ENCODE measurements at places on chromosomes 3 and 15.

DNA sequence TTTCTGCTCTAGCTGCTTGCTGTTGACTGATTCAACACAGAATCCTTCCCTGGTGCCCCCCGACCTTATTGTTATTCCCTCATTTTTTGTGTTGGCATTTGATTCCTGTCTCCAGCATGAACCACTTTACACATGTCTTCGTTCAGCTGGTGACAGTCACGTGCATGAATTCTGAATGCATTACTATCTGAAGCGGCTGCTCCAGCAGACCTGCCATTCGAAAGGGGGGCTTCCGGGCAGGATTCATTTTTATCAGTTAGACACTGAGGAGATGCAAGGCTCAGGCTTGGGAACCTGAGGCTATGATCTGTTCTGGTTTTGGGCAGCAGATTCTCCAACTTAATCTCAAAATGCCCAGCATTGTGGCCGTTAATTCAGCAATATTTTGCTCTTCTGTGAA lies 336.2 kb downstream of the EPHB1 start:
- DNase-seq = no peak

DNA sequence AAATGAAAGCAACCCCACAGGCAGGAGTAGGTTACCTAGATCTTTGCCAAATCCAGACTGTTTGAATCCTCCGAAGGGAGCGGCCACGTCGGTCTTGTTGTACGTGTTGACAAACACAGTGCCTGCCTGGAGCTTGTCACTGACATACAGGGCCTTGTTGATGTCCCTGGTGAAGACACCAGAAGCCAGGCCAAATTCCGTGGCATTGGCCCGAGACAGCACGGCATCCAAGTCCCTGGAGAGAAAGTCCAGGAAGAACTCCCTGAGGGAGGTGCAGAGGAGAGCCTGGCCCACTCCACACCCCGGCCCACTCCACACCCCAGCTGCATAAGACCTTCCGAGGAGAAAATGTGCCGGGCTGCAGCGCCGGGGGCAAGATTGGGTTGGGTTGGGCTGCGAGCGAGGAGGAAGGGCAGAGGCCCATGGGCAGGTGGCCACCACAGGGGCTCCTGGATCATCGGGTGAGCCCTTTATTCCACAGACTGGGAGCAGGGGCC lies 21.8 kb upstream of the SLC41A3 start:
- DNase-seq = no peak

- peak; percentile 62 for DNase-seq
Observed at GRCh38 chr15:78641102-78641748, at the start of gene CHRNB4. Gene CHRNB4, minus strand, starts transcription at chr15:78641210. Its CDS starts 77 bp downstream, at chr15:78641133.

DNA sequence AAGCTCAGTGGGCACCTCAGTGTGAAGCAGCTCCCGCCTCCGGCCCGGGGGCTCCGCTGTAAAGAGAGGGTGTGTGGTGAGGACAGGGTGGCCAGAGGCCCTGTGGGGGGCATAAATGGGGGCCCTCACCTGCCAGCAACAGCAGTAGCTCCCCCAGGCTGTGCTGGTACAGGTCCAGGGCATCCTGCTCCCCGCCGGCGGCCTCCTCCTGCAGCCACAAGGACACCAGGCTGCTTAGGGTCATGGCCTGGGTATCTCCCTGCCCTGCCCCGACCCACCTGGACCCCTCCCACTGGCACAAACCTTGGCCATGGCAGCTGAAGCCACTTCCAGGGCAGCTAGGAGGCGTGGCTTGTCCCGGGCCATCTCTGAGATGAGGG lies 4.8 kb downstream of the ULK3 start:
- no peak for DNase-seq

- no peak for DNase-seq
Observed at GRCh38 chr3:81544385-81544784, 217.1 kb downstream of the GBE1 start.

- no peak for DNase-seq
Observed at GRCh38 chr3:186589856-186590579, 19.5 kb downstream of the DNAJB11 start.

DNA sequence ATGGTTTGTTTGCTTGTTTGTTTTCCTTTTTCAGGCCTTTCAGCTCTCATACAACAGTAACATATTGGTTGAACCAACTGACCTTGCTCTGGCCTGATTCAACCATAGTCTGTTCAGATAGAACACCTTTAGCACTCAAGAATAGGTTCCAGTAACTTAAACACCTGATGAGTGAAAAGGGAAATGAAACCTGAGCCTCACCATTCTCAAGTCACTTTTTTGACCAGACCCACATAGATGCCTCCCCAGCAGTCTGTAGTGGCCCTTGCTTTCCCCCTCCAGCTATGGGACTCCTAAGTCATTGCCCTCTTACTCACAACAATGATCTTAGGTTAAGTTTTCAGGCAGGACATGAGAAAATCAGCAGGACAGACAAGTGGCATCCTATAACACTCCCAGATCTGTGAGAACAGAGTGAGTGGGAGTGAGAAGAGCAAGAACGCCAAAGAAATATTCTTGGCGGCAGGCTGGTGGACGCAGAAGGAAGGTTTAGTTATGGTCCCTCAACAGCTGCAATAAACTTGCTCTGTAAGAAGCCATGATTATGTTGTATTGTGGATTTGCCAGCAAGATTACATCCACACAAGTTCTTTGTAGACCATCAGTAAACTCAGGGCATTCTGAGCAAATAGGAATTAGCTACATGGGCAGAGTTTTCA lies 367.5 kb downstream of the MECOM start:
- DNase-seq = no peak
